ENCODE measurements at places on chromosomes 1 and 21.

- DNase-seq = no peak
Observed at GRCh38 chr21:44528634-44528995, 11.4 kb downstream of the KRTAP10-1 start.

- DNase-seq = no peak
Observed at GRCh38 chr1:114137497-114137896, 16.2 kb downstream of the SYT6 start.

DNA sequence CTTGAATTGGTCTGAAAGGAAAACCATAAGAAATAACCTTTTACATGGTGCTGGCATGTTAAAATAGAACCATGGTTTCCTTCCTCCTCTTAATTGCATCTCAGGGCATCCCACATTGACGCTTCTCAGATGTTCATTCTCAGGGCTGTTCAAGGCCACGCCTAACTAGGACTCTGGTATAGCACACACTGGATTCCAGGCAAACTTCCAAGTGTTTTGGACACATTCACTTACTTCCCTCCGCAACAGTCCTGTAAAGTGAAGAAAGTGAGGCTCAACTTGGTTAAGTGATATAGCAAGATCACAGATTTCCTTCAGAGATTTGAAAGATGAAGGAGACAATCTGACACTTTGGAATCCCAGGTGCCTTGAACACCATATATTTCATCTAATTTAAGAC lies 244.8 kb downstream of the DUSP10 start:
- DNase-seq = no peak

GRCh38 chr21:42784276-42784675 lies 95.1 kb downstream of the WDR4 start:
- DNase-seq = peak; percentile 11

GRCh38 chr1:23216771-23217420 lies 406 bp downstream of the HTR1D start:
- no peak for DNase-seq

DNA sequence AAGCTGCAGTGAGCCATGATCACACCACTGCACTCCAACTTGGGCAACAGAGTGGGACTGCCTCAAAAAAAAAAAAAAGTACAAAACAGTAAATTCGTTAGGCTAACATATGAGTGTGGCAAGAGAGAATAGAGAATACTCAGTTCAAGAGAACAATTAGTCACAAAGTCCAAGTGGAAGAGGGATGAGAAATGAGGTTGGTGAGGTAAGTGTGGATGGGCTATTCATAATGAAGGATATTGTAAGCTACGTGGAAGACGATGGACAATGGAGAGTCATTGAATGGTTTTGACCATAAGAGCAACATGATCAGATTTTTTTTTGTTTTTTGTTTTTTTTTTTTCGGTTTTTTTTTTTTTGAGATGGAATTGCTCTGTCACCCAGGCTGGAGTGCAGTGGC lies 34.8 kb downstream of the WDTC1 start:
- DNase-seq = no peak

- no peak for DNase-seq
Observed at GRCh38 chr1:36419140-36419539, 21.4 kb upstream of the LSM10 start.

DNA sequence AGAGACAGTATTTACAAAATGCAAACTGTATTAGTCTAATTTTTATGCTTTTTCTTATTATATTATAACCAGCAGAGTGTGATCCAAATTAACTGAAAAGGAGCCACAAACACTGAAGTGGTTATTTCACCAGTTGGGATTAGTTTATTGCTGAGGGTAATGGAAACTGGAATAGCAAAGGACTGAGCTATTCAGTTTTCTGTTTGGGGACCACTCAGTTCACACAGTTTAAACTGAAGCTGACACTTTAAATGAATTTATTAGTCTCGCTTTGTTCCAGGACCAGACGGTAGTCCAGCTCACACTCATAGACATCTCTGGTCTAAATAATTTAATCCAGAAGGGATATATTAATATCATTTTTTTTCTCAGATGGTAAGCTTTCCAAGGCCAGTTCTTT lies 410.7 kb downstream of the LTN1 start:
- no peak for DNase-seq

- peak; percentile 55 for DNase-seq
Observed at GRCh38 chr1:117607471-117607870, 1.6 kb downstream of the TENT5C start.

DNA sequence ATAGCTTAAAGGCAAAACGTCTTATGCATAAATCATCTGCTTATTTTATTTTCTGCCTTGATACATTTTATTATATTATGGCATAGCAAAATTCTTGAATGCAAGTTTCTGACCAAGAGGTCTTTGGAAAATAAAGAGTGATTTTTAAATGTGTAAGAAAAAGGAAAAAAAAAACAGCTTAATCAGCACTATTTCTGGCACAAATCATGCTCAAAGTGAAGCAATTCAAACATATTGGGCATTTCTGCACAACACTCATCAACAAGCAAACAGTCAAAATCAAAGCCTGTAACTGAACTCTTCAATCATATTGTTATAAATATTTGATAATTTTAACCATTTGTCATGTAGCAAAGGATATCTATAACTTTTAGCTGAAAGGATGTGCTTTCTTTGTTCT lies 250.9 kb downstream of the PTPRC start:
- DNase-seq = no peak

DNA sequence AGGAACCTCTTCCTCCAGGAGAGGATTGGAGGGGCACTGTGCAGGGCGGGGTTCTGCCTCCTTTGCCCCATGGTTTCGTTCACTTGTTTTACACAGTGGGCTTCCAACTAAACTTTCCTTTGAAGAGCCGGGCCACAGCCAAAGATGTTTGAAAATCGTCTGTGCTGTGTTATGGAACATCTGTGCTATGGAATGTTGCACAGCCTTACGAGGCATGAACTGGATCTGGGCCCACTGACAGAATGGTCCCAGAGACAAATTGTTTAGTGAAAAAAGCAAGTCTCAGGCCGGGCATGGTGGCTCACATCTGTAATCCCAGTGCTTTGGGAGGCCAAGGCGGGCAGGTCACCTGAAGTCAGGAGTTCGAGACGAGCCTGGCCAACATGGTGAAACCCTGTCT lies 12.6 kb upstream of the MEF2D start:
- DNase-seq = no peak
